NCI-H1436 (cell line): ENCODE measurements at places on chromosomes 1 and 21.

DNA sequence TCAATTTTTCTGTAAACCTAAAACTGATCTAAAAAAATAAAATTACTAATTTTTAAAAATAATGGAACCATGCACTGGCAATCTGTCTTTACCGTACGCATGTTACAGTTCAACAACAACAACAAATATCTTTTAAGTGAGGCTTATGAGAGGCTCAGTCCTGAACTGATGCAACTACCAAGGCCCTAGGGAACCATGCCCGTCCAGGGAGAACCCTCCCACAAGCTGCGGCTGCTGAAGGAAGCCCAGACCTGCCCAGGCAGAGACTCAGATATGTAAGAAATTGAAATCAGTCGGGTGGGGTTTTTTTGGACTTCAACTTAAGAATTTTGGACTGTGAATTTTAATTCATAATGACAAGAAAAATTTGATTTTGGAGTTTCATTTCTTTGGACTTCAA, 91.1 kb downstream of the NPHP4 start:
- DNase-seq, result no peak

- DNase-seq, result no peak
Observed at GRCh38 chr1:166869318-166870099, 6.6 kb downstream of the TADA1 start.

- no peak for DNase-seq
Observed at GRCh38 chr1:71836904-71837303, 445.4 kb downstream of the NEGR1 start.

DNA sequence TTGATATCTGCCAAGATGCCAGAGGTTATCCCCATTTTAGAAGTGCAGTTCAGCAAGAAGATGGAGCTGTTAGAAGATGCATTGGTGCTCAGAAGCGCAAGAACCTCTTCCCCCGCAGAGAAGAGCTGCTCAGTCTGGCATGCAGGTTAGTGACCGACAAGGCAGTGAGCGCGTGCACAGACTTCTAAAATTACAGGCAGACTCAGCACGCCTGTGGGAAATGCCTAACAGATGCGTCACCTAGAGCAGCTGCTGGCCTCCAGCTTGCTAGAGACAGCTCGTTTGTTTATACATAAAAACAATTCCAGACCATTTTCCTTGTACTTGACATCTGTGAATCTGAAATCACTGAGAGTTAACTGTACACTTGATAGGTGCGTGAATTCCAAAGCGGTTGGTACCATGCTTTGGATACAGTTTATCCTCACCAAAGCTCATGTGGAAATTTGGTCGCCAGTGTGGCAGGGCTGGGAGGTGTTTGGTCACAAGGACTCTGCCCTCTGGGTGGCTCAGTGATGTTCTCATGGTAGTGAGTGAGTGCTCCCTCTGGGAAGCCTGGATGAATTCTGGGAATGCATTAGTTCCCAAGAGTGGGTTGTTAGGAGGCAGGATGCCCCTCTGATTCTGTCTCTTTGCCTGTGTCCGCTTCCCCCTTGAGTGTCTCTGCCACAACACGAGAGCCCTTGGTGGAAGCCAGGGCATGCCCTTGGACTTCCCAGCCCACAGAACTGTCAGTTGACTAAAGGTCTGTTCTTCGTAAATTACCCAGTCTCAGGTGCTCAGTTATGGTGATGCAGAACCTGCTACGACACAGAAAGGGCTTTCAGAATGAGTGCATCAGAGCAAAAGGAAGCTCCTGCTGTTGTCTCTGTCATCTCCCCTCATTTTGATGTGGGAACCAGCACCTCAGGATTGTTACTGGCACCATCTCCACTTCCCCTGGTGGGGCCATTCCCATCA, 24.4 kb downstream of the SNAP47 start:
- no peak for DNase-seq

DNA sequence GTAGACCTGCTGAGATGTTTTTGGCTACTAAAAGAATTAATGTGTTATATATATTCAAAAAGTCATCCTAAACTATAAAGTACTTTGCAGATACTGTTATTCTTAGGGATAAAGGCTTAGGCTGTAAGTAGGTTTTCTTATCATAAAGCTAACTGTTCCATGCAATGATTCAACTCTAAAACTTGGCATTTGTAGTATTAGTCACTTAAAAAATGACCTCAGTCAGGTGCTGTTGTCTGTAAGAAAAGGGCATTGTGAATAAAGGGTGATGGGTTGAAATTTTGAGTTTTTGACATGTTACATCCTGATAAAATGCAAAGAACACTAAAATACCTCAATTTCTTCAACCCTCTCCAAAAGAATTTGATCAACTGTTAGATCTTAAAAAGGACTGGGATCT, 32.9 kb downstream of the ADCY10 start:
- DNase-seq, result no peak

- DNase-seq, result no peak
Observed at GRCh38 chr1:196180847-196181593, 427.2 kb downstream of the KCNT2 start.

GRCh38 chr1:55289614-55290013, 74.5 kb upstream of the USP24 start:
- DNase-seq, result no peak
